ENCODE measurements at places on chromosomes 4 and X.

GRCh38 chrX:69253821-69254220 lies 88.6 kb upstream of the PJA1 start:
- DNase-seq = no peak

- no peak for DNase-seq
Observed at GRCh38 chr4:152187693-152188092, 348.2 kb downstream of the FBXW7 start.

GRCh38 chrX:45757272-45757671 lies 556.6 kb upstream of the DIPK2B start:
- DNase-seq = no peak

DNA sequence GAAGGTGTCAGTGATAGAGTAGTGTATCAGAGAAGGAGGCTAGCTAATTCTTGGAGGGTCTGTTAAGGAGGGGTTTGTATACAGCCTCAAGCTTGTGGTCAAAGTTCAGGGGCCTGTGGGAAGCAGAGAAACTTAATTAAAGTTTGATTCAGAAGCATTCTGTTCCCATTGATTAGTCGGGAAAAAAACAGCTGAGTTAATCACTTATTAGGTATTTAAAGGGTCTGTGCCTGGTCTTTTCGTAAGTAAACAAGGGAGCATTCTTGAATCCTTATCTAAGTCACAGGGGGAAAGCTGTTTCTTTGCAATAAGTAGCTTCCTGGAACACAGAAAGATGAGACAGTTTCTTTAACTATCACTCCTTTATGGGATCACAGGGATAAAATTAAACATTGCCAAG lies 492.1 kb downstream of the PCDH10 start:
- no peak for DNase-seq

DNA sequence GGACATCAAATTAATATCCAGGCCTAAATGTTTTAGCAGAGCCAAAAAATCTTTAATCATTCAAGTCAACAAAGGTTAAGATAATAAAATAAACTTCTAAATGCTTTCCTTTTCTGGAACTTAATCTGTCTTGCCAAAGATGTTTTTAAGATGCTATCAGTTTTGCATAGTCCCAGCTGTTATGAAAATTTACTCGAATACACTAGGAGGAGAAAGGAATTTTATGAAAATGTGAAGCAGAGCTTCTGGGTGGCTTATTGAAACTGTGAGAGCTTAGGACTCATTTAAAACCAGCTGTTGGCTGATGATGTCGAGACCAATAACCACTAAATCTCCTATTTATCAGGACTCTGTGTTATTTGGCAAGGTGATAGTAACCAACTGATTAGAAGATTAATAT lies 202.2 kb upstream of the ETNPPL start:
- DNase-seq = no peak

- no peak for DNase-seq
Observed at GRCh38 chrX:68931345-68931744, 102.5 kb downstream of the EFNB1 start.

DNA sequence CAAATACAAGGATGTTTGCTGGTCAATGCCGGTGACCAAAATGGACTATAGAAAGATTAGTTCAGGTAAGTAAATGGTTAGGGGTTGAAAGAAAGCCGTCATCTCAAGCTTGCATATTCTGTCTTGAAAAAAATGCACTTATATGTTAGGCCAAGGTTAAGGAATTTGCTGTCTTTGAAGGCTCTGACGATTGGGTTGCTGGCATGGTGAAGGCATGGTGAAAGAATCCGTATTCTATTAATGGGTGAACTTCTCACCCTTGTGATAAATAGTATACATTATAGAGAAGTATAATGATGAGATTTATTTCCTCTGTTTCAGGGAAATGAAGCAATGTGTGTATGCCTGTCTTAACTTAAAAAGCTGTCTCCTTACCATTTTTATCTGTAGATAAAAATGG lies 132.6 kb downstream of the ADGRL3 start:
- no peak for DNase-seq

- no peak for DNase-seq
Observed at GRCh38 chrX:26889574-26889973, 573.6 kb downstream of the PPP4R3C start.
